ENCODE measurements at places on chromosomes 2 and 18. TPM values are rescaled to one million over a fixed set of nuclear protein-coding genes. Genes with fewer than 3 reads are reported as not detected.

PMAIP1 gene
- total RNA-seq = 12.9 TPM

ACAA2 gene
- 57.2 TPM for total RNA-seq

ABHD1 gene
- 0.10 TPM for total RNA-seq

CXCR1 gene
- 2.1 TPM for total RNA-seq

IL1B gene
- total RNA-seq = 2.4 TPM

ARPC2 gene
- 179 TPM for total RNA-seq

BMP10 gene
- total RNA-seq = not detected

GRCh38 chr2:238235856-238236255, 4.0 kb downstream of the HES6 start:
- DNase-seq = no peak

DNA sequence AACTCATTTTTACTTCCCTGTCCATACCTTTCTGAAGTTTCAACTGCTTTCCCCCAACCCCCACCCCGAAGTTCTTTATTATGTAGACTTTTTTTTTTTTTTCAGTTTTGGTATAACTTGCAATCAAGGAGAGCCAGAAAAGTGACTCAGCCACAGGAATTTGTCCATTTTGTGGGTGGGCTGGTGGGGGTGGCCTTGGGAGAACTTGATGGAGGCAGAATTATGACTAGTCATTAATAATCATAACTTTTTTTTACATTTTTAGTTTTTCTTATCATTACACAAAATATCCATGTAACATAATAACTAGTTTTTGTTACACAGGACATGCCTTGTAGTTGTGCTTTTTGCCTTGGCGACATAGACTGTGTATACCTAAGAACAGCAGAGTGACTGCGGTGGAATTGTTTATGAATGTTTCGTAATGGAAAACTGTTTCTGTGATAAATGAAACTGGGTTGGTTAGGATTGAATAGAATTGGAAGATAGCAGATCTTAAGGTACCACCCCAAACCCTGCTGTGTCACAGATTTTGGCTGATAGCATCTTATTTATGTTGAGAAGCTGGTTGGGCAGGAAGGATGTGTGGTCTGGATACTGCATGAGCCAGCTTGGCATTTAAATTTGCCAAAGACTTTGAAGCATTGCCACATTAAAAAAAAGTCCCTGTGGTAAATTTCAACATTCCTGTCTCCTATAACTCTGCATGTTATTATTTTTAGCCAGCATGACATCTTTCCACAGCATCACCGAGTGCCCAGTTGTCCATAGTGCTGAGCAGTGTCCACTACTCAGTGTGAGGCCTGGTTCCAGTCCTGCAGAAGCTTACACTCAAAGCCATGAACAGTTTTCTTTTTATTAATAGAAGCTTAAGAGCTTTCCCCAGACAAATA, 30.7 kb downstream of the LYPD6B start:
- DNase-seq = peak; percentile 8

GRCh38 chr2:196268025-196268424, 96.6 kb upstream of the STK17B start:
- no peak for DNase-seq

DNA sequence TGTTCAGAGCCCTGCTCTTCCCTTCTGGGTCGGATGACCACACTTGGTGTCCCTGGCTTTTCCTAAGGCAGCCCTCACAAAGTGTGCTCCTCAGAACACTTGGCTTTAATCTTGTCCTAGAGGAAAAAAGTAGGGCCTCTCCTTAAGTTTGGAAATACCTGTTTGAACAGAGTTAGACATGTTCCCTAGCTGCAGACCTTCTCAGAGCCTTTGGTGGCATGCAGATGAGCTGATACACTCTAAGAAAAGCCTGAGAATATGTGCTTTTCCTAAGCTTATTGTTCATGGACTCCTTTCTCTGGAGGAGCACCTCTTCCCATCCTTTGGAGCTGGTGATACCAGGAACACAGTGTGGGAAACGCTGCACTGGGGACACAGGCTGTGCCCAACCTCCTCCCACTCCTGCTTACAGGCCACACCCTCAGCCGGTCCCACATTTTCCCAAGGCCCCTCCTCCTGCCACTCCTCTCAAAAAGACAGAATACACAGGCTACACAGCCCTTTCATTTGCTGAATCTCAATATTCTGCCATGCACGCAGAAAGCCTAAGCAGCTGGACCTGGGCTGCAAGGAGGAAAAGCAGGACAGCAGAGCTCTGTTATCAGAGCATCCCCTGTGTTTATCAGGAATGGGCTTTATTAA, 443.6 kb downstream of the NBAS start:
- DNase-seq = no peak

DNA sequence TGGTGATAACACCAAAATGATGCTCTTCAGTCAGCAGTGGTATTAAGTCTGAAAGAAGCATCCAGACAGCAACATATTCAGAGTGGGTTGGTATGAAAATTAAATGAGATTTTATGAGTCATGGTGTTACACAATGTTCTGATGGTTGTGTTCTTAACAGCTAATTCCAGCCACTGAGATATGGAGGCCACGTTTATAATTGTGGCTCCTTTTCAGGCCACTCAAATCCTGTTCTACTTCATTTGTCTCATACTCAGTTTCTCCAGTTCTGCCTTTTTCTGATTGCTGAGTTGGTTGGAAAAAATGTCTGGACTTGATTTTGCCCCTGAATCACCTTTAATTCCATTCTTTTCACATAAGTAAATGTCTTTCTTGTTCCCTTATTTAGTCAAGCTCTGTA, 162.7 kb upstream of the COL3A1 start:
- no peak for DNase-seq

DNA sequence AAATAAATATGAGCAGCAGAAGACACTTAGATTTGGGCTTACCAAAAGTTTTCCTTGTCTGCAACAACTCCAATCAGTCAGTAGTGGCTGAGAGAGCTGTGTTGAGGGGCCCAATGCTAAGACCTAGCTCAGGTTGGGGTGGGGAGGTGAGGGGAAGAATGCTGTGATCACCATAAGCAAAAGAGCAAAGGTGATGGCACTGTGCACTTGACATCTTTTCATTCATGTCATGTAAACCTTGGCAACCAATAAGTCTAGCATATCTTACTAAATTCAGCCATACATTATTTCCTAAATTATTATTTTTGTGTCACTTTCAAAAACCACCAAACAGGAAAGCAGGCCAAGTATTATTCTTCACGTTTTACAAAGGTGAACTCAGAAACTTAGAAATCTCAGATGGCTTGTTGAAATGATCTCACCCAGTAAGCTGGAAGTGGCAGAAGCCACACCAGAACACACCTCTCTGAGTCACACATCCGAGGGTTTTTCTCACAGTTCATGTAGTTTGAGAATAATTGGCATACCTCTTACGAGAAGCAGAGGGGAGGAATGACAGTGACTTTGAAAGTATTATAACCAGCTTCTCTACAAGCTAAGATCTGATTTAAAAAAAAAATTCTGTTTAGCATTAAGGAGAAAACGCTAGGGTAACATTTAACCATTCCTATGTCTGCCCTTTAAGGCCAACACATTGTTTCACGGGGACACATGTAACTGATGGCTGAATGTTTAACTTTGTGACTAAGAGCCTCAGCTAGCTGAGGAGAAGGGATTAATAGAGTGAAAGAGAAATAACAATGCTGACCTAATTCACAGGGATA, 43.3 kb upstream of the SETBP1 start:
- DNase-seq = no peak

DNA sequence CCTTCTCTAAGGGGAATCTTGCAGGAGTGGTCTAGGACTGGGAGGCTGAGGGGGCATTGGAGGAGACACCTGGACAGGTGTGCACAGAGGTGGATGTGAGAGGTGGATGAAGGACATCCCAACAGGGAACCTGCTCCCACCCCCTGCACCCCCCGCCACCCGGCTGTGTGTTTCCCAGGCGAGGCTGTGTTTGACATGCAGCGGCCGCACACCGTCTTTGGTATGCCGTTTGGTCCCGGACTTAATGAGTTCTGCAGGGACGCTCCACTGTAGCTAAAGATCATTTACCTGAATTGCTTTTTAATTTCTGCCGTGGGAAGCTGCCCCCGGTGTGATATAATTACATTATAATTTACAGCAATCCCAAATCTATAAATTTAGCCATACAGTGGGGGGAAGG, 87.3 kb downstream of the GLI2 start:
- DNase-seq = no peak

DNA sequence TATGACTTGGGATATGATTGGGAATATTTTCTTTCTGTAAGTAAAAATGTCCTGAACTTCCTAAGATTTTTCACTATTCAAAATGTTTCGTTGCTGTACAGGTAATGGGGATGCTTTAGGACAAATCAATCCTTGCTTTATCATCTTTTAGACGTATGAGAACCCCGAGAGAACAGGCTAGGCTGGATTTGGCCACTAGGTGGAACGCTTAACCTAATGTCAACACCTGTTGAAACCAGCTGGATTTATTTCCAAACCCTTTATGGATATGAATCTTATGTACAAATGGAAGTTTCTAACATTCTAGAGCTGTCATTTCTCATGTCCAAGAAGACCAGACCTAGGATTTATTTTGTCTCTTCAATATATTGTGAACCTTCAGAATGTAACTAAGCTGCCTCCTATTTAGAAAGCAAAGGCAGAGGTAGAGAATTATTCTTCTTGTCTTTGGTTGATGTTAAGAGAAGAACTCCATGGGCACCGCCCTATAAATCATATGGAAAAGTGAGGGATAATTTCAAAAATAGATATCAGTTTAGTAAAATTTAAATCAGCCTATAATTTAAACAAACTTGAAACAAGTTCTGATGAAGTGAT, 96.7 kb downstream of the PMAIP1 start:
- no peak for DNase-seq

GRCh38 chr2:223282221-223282620, 230.2 kb downstream of the KCNE4 start:
- peak; percentile 60 for DNase-seq

- no peak for DNase-seq
Observed at GRCh38 chr2:136310005-136310495, 192.1 kb upstream of the CXCR4 start.

GRCh38 chr2:207408086-207408794, 121.5 kb upstream of the CREB1 start:
- peak; percentile 23 for DNase-seq

GRCh38 chr2:29567906-29568520, 353.4 kb downstream of the ALK start:
- no peak for DNase-seq

- DNase-seq = peak; percentile 47
Observed at GRCh38 chr2:207727261-207727660, 15.8 kb downstream of the CCNYL1 start.

DNA sequence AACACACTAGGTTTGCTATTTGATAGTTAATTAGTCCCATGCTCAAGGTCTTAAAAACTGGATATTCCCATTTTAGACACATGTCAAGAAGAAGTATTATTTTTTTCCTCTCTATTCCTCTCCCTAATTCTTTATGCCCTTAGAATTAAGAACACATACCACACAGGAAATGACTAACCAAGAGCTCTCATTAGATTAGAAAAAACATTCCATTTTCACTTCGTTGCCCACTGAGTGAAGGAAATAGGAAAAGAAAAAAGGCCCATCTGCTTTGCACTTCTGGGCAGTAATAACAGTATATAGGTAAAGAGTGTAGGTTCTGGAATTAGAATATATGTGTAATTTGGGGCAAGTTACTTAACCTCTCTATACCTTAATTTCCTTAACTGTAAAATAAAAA, 26.9 kb downstream of the ACADL start:
- no peak for DNase-seq

DNA sequence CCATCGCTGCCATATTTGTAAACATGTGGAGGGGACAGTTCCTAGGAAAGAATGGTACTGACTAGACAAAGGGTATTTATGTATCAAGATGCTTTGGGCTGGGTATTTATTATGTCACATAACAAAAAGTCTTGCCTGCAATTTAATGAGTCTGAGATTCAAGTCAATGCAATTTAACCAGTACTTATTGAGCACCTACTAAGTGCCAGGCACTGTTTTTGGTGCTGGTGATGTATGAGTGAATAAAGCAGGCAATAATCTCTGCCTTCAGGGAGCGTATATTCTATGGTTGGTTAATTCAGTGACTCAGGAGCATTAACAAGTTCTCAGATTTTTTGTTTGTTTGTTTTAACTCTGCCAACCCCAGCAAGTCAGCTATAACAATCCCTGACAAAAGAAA, 24.6 kb upstream of the ACVR1 start:
- DNase-seq = no peak
